ENCODE measurements at places on chromosomes 2 and 18.

- no peak for DNase-seq
Measured at GRCh38 chr2:197209742-197210408, 100.7 kb downstream of the ANKRD44 start.

DNA sequence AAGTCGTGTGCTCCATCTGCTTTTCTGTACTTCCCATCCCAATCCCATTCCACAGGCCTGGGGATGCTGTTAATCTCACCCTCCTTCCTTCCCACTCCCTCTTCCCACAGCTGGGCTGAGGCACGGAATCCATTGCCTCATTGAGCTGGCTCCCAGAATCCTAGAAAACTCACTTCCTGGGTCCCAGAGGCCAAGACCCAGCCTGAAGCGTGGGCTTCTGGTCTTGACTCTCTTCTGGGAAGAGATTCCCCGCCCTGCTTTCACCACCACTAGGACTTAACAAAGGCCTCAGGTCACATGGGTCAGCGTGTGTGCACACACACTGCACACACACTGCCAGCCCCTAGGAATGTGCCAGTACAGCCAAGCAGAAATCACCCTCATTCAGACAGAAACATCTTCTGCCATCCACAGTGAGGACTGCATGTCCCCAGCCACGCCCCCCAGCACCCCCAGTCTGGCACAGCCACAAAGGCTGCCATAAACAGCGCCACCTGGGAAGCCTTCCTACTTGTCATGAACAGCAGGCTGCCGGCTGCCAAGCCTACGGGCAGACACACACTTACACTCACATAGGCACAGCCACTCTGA lies 165.8 kb downstream of the TNS1 start:
- no peak for DNase-seq

- no peak for DNase-seq
Measured at GRCh38 chr18:34697891-34698290, 12.2 kb upstream of the DTNA start.

DNA sequence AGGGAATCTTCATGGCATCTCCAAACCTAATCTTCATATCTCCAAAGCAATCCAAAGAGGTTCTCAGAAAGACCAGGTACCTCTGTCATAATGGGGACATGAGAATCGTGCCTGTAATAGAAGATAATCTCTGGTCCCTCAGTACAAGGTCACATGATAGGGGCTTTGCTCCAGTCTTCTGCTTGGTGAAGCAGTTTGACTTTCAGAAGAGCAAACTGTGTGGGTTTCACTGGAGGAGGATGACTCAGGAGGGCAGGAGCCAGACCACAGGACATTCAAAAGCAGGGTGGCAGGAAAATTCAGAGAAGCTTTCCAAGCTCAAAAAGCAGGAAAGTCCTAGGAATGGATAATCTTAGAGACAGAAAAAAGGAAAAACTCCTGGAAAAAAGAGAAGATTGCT lies 10.6 kb upstream of the PAX3 start:
- no peak for DNase-seq

DNA sequence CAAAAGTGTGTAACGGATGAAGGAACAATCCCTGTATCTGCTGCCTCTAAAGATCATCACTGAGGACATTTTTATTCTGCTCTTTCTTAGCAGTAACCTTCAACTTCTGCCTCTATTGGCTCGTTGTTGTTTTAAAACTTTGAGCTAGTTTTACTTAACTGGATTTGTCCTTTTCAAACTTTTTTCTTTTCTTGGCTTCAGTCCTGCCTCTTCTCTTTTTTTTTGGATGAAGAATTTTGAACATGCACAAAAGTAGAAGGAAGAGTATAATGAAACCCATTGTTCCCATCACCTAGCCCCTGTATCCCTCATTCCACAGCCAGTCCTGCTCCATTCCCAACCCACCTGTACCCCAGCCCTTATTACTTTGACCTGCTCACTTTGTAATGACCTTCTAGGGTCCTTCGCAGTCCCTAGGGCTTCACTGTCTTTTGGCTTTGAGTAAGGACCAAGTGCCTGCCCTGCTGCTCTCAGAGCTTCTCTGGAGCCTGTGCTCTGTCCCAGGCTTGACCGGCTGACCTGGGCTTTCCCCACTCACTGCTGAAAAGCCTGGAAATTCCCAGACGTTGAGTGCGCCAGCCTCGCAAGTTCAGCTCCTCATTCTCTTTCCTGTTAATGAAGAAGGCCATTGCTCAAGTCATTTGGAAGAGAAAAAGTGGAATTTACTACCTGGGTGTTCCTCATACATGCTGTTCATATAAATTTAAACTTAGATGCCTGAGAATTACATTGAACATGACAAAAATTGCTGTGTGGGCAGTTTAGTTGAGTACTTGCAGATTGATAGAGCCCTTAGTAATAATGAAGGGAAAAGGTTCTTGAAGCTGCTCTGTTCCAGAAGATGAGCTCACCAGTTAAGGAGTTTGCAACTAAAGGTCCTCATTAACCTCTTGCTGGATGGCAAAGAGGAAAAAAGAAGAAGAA lies 149.3 kb upstream of the ALPP start:
- DNase-seq, result no peak

DNA sequence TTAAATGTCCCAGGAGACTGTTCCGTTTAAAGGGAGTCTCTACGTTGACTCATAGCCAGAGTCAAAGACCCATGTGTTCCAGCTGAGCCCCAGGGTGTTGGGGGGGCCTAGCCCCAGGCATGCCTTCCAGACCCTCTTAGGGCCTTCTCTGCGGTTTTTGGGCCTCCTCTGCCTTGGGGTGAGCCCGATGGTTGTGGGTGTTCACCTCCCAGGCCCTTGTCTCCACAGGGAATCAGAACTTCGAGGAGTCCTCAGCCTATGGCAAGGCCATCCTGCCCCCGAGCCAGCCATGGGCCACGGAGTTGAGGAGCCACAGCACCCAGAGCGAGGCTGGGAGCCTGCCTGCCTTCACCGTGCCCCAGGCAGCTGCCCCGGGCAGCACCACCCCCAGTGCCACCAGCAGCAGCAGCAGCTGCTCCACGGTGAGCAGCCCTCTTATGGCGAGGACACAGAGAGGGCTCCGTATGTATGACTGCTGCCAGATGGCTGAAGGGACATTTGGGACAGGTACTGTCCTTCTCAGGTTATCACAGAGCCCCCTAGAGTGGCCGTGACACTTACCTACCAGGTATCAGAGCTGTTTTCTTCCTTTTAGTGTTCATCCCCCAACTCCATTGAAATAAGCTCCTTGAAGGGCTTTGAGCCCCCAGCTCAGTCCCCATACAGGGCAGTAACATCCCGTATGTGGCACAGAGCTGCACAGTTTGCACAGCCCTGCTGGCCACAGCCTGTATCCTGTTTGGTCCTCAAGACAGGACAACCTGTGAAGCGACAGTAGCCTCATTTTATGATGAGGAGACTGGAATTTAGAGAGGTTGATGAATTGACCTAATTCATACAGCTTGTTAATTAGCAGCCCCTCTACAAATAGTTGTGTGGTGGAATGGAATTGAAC lies 80.7 kb downstream of the EPAS1 start:
- DNase-seq, result no peak

GRCh38 chr18:26480897-26481795 lies 67.2 kb downstream of the KCTD1 start:
- no peak for DNase-seq

DNA sequence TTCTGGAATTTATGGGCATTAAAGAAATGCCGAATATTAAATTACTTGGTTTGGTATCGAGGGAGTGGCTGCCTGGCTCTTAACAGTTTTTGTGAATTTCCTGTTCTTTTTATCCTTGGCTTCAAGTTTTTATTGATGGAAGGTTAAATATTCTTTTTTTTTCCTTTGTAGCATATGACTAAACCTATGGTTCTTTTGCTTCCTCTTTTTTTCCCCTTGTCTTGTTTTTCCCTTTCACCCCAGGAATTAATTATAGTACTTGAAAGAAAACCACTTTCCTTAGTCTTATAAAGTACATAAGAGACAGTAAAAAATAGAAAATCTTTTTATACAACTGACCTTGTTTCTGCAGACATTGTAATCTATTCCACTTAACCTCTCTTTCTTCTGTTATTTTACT lies 42.4 kb downstream of the MGAT5 start:
- DNase-seq, result no peak

- no peak for DNase-seq
Measured at GRCh38 chr2:72367530-72368225, 220.0 kb upstream of the CYP26B1 start.

DNA sequence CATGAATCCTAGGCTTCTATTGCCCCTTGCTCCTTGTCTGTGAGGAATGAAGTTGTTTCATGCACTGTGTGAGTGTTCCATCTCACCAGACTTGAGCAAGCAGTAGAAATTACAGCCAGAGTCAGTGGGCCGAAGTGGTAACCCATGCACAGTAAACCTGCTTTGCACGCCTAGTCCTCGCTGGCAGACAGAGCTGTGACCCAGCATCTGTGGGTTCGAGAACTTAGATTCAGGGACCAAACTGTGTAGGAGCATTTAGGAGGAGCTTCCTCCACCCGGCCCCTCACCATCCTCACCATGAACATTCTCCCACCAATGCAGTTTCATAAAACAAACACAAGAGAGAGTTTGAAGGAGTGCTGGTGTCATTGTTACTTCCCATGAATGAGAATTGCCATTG lies 21.6 kb upstream of the TEX51 start:
- DNase-seq, result no peak

DNA sequence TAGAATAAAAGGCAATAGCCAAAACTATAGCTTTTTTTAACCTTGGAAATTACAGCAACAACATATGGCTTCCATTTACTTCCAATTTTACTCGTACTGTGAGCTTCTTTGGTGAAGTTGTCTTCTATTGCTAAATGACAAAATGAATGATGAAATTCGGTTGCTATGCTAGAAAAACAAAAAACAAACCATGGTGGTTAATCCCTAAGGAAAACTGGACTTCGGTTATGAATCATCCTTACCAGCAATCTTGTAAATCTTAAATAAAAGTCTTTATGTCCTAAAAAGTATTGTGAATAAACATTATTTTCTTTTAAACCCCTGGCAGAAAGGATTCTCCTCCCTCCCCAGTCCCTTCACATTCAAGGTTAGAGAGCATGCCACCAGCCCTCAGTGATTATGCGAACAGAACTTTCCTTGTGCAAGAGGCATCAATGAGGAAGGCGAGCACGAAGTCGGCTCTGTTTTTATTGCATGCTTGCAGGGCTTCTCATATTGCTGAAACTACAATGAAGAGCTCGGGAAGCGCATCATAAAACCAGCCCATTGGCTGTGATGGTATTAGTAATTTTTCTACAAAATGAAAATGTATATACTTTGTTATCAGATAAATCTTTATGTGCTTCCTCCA lies 62.9 kb downstream of the ZNF521 start:
- DNase-seq, result no peak

DNA sequence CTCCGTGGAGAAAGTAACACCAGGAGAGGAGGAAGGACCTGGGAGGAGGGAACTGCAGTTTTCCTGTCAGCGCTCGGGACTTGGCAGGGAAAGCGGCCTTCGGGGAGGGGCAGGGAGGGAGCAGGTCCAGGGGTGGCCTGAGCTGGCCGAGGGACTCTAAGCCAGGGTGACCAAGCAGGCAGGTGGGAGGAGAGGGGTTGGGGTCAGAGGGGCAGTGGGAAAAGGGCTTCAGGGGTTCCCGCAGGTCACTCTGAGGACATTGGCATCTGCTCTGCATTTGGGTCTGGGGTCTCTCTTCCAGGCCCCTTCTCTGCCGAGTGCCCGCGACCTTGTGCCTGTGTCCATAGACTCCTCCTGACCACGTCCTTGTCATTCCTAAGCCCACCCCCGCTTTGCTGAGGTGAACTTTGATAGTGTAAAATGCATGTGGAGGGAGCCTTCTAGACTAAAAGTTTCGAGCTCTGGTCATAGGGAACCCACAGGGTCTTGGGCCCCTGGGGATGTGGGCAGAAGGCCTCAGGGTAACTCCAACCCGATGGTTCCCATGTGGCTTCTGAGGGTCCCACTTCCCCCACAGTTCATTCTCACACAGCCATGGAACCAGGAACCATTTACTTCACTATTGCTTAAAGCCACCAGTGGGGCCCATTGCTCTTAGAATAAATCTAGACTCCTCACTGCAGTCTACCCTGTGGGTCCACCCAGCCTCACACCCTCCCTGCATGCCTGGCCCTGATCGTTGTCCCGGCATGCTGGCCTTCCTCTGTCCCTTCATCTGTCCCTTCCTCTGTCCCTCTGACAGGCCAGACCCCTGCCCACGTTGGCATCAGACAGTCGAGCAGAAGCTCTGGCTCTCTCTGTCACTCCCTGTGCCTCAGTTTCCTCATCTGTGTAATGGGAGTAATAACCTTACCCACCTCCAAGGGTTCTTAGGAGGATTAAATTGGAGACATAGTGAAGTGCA lies 229.2 kb downstream of the SEPTIN10 start:
- DNase-seq, result no peak

GRCh38 chr2:20050646-20051531 lies 539 bp downstream of the LAPTM4A start:
- no peak for DNase-seq

- DNase-seq, result no peak
Measured at GRCh38 chr2:214220251-214220650, 190.6 kb upstream of the VWC2L start.

- DNase-seq, result no peak
Measured at GRCh38 chr18:79804130-79804787, 6.5 kb downstream of the KCNG2 start.

DNA sequence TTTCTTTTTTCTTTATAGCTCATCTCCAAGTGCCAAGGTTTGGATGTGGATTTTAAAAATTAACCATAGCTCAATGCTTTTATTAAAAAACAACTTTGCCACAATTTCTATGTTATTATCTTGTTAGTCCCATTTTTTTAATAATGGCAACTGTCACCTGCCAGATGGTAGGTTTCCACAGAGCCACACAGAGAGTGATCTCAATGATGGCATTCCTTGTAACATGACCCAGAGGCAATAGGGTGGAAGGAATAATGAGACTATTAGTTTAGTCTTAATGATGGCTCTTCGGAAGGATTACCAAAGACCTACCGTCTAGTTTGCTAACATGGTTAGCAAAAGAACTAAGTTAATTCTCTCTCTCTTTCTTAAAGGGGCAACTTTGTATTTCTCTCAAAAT lies 64.0 kb downstream of the REL start:
- DNase-seq, result no peak

GRCh38 chr2:29425866-29426265 lies 310.7 kb downstream of the CLIP4 start:
- no peak for DNase-seq

DNA sequence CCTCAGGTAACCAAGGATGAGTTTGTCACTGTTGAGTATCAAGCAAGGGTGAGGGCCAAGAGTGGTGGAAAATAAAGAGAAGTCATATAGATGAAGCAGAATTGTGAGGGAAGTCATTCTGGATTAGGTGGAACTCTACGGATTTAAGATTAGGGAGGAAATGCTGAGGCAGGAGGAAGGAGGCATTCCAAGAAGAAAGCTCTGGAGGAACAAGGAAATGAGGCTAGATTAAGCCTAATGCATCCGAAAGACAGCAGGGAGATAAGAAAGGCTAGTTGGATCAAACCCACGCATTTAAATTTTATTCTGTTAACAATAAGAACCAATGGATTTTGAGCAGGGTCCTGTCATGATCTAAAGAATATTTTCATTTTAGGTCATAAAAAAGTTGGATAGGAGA lies 681.2 kb downstream of the EPHA4 start:
- DNase-seq, result no peak

GRCh38 chr2:17798338-17798737 lies 17.9 kb upstream of the MSGN1 start:
- DNase-seq, result no peak

GRCh38 chr2:8249769-8250168 lies 432.1 kb upstream of the ID2 start:
- DNase-seq, result no peak

DNA sequence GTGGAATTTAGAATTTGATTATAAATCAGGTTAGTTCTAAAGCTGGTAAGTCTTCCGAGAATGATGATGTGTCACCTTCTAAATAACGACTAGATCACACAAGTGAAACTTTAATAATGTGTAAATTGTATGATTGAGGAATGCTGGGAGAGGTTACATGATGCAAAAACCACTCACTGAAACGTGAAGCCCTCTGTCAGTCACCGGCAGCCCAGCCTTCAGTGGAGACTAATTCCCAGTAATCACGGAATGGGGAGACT lies 45.9 kb upstream of the ROCK2 start:
- no peak for DNase-seq
